ENCODE measurements at places on chromosomes 11 and 22.

DNA sequence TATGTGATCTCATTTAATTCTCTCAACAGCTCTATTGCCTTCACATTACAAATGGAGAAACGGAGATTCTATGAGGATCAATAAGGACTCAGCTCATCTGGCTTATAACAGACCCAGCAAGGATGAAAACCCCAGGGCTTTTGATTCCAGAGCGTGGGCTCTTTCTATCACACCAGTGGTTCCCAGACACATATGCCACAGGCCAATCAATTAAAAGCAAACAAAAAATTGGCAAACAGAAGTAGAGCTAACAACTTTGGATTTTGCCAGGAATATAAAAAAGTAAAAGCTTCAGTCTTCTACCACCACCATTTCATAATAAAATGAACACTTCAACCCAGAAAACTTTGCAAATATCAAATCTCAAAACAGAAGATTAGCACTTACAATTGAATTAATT, 71.1 kb upstream of the FAT3 start:
- no peak for DNase-seq

- no peak for DNase-seq
Measured at GRCh38 chr22:33126881-33127280, 68.7 kb upstream of the SYN3 start.

DNA sequence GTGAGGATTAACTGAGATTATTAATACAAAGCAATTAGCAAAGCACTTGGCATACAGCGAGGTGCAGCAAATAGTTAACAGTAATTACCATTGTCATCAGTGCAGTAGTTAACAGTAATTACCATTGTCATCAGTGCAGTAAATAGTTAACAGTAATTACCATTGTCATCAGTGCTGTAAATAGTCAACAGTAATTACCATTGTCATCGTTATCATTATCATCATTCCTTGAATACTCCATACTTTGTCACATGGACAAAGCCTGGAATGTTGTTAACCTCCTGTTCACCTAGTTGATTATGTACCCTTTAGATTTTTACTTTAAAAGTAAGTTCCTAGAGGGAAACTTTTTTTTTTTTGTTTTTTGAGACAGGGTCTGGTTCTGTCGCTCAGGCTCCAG, 19.5 kb upstream of the LYVE1 start:
- no peak for DNase-seq

DNA sequence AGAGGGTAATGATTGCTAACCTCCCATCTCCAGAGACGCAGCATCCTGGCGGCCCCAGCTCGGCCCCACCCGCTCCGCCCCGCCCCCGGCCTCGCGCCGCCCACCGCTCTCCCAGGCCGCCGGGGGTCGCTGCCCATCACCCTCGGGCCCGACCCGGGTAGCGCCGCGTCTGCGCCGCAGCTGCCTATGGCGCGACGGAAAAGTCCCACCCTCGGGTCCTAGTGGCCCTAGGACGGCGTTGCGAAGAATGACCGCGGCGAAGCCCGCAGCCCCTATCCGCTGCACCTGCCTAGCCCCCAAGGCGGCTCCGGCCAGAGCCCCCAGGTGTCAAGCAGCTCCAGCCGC, 457 bp downstream of the CPSF7 start:
- DNase-seq = peak; percentile 32

- no peak for DNase-seq
Measured at GRCh38 chr11:128803449-128804245, 63.4 kb downstream of the KCNJ1 start.

- no peak for DNase-seq
Measured at GRCh38 chr11:114077482-114078305, 18.2 kb downstream of the ZBTB16 start.

DNA sequence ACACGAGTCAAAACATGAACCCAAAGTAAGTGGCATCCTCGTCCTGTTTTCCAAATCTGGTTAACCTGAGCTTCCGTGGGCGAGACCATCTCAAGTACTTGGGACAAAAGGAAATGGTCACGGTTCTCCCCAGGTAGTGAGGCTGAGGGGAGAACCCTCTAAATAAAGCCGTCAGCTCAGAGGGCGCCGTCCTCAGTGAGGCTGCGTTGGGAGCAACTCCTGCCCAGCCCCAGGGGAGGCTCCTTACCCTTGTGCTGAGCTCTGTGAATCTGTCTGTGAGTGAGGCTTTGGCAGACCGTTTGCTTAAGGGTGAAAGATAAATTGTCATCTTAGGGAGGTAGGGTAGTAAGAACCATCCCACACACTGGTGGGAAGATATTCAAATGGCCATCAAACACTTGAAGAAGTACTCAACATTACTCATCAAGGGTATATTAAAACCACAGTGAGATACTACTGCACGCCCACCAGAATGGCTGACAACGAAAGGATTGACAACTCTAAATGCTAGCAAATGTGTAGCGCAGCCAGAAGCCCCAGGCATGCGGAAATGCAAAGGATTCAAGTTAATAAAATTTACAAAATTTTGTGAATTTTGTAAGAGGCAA, 321.0 kb downstream of the TBC1D22A start:
- no peak for DNase-seq

DNA sequence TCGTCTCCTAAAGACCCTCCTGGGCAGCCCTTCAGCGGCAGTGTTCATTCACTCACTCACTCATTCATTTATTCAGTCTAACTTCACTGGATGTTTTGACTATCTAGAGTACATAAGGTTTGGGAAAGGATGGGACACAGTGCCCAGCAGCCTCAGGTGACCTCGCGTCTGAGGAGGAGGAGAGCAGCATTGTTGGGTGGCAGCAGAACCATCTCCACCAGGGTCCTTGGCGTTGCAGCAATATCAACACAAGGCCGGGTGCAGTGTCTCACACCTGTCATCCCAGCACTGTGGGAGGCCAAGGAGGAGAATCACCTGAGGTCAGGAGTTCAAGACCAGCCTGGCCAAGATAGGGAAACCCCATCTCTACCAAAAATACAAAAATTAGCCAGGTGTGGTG, 408.0 kb downstream of the BRD1 start:
- DNase-seq = no peak

DNA sequence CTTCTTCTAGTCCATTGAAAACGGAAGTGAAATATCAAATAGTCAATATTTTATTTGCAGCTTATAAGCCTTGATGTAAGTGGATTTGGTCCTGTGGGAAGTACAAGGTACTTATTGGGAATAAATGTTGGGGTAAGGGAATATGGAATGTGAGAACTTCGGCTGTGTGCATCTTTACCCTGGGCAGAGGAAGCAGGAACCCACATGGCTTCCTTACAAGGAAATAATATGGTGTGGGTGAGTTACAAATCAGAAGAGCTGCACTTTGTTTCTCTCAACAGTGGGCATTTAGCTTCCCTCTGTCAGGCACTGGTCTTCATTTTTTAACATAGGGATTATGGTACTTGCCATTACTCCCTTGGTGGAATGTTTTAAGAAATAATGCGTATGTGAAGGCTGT, 77.9 kb downstream of the SCN3B start:
- no peak for DNase-seq

DNA sequence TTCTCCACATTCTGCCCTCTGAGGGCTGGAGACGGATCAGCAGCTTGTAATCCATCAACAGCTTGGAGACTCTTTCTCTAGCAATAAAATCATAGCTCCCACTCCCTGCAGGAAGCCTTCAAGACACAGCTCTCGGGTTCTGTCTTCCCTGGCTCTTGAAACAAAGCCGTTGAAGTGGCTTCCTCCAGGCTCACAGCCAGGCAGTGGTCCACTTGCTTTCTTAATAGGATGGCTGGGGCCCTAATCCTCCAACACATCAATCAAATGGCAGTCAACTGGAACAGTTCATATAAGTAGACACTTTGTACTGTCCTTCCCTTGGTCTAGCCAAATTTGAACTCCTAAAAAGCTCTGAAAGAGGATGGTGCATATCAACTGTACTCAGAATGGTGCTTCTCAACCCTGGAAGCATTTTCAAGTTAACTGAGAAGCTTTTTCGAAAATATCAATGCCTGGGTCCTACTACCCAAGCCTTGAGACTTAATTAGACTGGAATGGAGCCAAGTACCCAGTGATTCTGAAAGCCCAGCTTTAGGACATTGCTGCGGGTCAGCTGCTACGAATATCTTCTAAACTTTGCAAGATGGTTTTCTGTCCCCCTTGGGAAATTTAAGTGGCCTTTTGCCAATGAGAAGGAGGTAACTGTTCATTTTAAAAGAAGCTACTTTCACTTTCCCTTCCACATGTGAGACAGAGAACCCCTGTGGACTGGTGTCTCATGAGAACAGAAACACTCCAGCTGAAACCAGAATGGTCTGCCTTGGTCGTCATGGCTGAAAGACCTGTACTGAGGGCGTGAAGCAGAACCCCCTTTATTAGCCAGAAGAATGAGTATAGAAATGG, 74.7 kb downstream of the SC5D start:
- DNase-seq = no peak

- no peak for DNase-seq
Measured at GRCh38 chr11:80365076-80365725, 924.4 kb upstream of the TENM4 start.

All from breast epithelium (tissue), 4 donors.